Esophagus squamous epithelium (tissue), 5 donors: ENCODE measurements at places on chromosomes 6 and 20.

DNA sequence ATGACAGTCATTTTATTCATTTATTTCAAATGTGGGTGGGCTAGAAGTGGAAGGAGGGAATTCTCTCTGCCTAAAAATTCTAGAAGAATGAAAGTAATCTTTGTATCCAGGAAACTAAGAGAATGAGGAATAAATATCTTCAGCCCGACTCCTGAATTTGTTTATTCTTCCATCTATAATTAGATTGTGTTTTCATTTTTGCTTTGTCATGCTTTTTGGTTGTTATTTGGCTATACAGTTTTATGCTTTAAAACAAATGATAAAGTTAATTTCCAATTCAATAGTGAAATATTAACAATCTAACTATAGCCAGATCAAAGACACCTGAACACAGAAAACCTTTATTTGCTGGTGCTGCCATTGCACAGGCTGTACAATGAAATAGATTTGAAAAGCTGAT, 521.3 kb downstream of the KIF16B start:
- DNase-seq: no peak

DNA sequence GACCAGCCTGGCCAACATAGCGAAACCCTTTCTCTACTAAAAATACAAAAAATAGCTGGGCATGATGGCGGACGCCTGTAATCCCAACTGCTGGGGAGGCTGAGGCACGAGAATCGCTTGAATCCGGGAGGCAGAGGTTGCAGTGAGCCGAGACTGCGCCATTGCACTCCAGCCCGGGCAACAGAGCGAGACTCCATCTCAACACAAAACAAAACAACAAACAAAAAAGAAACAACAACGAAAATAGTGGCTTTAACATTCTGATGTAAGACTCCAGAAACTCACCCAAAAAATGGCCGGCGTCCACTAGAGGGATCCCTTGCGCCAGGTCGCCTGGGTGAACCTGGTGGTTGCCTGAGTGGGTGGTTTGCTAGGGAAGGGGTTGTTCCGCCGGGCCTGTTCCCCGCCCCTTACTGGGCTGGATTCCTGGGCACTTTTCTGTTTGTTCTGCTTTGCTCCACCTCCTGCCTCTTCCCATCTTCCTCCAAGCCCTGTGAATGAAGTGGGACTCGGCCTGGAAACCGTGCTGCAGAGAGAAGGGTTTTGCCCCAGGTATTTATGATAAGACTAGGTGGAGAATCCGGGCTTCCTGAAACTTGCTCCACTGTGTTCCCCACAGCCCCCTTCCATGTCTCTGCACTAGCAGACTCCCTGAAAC, 1.5 kb downstream of the PABPC1L start:
- DNase-seq: no peak

DNA sequence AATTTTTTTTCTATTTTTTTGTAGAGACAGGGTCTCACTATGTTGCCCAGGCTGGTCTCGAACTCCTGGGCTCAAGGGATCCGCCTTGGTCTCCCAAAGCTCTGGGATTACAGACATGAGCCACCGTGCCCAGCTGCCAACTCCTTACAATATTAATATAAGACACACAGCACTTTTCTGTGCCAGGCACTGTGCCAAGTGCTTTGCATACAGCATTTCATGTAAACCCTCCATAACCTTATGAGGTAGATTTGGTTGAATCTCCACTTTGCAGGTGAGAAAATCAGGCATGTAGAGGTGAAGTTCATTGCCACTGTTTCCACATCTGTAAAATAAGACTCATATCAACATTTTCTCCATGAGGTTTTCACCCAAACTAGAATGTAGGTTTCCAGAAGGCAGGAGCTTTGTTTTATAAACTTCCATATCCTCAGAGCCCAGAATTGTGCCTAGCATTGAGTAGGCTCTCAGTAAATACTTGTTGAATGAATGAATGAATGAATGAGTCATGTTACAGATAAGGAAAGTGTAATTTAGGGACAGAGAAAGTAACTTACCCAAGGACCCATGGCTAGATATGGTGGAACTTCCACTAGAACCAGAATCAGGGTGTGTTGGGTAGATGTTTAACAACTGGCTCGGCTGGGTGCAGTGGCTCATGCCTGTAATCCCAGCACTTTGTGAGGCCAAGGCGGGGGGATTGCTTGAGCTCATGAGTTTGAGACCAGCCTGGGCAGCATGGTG, 3.0 kb upstream of the CTNNBL1 start:
- DNase-seq: no peak

- no peak for DNase-seq
These were observed 312.7 kb upstream of the TBX18 start for GRCh38 chr6:85077098-85077497.

DNA sequence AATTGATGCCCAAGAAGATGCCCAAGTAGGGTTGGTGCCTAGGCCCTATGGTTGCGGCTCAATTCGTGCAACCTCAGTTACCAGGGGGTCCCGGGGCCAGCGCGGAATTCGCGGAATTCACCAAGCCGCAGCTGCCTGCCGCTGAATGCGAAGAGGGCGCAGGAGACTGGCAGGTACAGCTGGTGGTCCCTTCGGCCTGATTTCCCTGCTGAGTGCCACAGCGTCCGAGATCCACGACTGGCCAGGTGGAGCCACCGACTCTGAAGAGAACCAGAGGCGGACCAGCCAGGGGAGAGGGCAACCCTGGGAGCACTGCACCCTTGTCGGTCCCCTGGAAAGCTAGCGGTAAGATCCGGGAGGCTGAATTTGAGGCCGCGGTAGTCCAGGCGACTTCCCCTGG, 6.8 kb upstream of the TFAP2D start:
- no peak for DNase-seq

DNA sequence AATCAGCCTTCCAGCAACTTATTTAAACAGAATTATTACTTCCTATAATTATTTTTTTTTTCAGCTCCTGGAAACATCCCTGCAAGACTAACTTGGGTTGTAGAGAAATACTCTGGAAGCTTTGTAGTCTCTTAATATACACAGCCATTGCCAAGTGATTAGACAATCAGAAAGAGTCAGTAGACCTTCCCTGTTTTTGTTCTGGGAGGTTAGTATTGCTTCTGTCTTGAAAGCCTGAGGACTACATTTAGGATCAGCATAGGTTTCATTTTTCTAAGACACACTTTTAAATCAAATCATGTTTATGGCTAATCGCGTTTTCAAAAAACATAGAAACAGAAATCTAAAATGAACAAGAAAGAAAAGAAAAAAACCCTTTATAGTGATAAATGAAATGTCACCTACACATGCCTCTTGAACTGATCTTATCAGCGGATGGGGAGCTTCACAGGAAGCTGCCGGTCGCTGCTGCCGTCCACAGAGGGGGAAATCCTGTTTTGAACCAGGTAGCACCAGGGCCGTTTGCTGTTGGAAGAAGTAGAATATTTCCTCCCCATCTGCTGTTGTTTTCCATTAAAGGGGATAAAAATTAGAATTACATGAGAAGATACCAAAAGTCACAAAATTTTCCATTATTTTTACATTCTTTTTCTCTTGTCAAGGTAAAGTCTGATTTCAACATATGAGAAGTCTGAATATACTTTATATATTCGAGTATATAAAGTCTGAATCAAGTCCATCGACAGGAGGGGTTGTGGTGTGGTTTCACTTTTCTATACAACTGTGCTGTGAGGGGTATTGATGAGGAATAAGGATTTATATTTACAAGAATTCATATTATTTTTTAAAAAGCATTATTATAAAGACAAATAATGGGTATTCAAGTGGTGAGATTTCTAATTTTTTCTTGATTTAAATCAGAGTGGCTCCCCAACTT, 94.6 kb downstream of the ARMC2 start:
- no peak for DNase-seq

DNA sequence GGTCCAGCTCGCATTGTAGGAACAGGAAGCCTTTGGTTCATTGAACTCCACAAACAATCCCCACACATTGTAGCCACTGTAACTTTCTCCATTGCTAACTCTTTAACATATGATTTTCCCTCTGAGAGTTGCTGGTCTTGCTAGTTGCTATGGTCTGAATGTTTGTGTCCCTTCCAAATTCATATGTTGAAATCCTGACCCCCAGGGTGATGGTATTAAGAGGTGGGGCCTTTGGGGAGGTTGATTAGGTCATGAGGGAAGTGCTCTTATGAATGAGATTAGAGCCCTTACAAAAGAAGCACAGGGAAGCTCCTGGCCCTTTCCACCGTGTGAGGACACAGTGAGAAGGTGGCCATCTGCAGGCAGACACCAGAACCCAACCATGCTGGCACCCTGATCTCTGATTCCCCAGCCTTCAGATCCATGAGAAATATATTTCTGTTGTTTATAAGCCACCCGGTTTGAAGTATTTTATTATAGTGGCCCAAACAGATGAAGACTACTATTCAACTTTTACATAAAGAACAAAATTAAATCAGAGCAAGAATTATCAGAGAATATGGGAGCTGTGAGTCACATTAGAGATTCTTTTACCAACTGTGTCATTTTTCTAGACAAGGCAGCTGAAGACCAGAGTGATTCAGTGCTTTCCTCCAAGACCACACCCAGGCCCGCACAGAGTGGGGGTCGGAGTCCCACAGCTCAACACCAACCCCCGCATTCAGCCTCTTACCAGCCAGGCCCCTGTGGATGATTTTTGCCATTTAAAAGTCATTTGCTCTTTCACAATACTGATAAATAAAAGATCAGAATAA, 143.0 kb downstream of the SAMD5 start:
- DNase-seq: no peak

GRCh38 chr20:59404749-59405148, 104.3 kb downstream of the EDN3 start:
- DNase-seq: no peak
